Natural killer cell treated with Interleukin-12 subunit alpha and Interleukin-12 subunit beta and Interleukin-15 and Interleukin-18, amount 100 ng/mL, for 72 hours (primary cell): ENCODE measurements at places on chromosomes 1 and 21. TPM values are rescaled to one million over a fixed set of nuclear protein-coding genes. Genes with fewer than 3 reads are reported as not detected.

GRCh38 chr1:9100471-9101043, 28.3 kb downstream of the GPR157 start:
- no peak for DNase-seq

DNA sequence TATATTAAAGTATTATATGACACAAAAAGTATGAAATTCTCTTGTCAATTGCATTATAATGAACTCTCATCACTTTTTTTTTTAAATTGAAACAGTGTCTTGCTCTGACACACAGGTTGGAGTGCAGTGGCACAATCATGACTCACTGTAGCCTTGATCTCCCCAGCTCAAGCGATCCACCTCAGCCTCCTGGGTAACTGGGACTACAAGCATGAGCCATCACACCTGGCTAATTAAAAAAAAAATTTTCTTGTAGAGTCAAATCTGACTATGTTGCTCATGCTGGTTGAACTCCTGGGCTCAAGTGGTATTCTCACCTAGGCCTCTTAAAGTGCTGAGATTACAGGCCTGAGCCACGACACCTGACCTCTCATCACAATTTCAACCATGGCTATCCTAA, 259.3 kb downstream of the S1PR1 start:
- no peak for DNase-seq

Gene PCBP3
- total RNA-seq: 1.4 TPM

- no peak for DNase-seq
Observed at GRCh38 chr21:45161038-45161945, 86.9 kb downstream of the ADARB1 start.

DNA sequence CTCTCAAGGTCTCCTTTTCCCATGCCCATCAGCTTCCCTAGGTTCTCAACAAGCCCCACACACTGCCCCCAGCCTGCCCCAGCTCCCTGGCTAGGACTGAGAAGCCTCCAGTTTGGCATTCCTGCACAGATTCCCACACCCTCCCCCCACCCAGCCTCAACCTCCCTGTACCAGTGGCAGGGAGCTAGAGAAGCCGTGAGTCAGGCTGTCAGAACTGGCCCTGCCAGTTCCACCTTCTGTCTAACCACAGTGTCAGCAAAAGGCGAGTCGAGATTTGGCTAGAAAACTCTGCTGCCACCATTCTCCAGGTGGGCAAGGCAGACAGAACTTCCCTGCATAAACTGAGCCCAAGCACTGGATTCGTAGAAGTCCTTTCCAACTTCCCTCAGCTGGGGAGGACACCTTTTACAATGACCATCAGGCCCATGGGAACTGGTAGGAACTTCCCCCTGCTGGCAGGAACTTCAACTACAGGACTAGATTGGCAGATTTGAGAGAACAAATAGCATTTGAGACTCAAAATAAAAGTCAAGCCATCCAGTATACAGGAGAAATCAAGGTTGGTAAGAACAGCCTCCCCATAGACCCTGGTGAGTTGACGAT, 31.0 kb downstream of the TNNT2 start:
- DNase-seq: no peak

GRCh38 chr1:171780583-171781175, 781 bp upstream of the METTL13 start:
- DNase-seq: no peak

- no peak for DNase-seq
Observed at GRCh38 chr1:69523461-69523860, 44.3 kb upstream of the LRRC7 start.

DNA sequence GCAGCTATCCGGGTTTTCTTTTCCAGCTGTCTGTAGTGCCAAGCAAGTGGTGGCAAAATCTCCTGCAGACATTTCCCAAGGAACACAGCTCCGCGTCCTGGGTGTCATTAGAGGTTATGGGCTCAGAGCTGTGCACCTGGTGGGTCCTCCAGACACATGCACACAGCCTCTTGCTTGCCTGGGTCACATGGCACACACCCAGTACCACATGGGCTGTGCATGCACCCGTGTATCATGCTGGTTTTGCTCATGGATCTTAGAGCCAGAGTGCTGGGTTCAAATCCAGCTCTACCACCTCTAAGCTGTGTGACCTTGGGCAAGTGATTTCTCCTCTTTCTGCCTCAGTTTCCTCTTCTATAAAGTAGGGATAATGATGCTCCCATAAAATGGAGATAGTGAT, 61.7 kb downstream of the ALPL start:
- DNase-seq: no peak

Gene VWA5B1
- total RNA-seq: not detected

GRCh38 chr1:115890580-115890979, 49.7 kb upstream of the NHLH2 start:
- DNase-seq: no peak

- no peak for DNase-seq
Observed at GRCh38 chr1:172107316-172107975, 266.1 kb downstream of the DNM3 start.

Gene ECM1
- 1.2 TPM for total RNA-seq

DNA sequence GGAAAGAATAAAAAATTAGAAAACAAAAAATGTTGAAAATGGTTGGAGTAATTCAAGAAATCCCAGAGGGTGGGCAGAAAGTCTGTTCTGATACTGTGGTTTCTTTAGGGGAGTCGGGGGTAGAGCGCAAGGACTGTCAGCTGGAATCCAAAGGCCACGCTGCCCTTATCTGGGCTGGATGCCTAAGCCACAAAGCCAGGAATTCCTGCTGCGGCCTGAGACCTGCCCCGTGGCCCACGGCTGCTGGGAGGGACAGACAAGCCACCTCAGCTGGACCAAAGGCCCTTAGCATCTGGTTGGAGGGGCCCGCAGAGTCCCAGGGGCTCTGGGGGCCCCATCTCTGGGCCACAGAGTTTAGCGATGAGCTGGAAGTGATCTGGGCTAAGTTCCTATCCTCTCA, 60.2 kb downstream of the DMRTB1 start:
- no peak for DNase-seq

Gene CCDC28B
- total RNA-seq: 12.4 TPM

- DNase-seq: no peak
Observed at GRCh38 chr1:147541672-147542568, 619 bp downstream of the BCL9 start.

Gene FOXO6
- total RNA-seq: not detected

DNA sequence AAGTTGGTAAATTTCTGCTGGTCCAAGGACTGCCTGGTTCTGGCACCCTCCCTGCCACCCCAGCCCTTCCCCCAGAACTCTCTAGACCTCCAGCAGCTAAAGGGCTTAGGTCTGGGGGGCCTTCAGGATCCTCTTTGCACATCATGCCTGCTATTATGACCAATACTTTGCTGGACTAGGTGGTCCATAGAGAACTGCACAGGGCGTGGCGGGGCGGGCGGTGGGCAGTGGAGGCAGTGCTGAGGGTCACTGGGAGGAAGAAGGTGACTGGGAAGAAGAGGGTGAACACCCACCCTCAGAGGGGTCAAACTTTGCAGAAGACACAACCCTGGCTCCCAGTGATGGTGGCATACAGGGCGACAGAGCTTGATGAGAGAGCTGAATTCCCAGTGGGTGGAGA, 18.2 kb downstream of the CDK18 start:
- DNase-seq: no peak

DNA sequence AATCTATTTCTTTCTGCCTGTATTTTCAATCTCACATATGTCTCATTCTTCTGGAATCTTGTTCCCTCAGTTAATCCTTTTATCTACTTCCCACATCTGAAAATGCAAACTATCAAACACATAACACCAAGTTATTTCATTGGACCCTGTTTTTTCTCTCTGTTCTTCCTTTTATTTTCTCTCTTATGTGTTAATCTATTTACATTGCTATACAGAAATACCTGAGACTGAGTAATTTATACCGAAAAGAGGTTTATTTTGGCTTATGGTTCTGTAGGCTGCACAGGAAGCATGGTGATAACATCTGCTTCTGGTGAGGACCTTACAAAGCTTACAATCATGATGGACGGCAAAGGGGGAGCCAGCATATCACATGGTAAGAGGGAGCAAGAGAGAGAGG, 247.6 kb downstream of the TGFB2 start:
- DNase-seq: no peak

DNA sequence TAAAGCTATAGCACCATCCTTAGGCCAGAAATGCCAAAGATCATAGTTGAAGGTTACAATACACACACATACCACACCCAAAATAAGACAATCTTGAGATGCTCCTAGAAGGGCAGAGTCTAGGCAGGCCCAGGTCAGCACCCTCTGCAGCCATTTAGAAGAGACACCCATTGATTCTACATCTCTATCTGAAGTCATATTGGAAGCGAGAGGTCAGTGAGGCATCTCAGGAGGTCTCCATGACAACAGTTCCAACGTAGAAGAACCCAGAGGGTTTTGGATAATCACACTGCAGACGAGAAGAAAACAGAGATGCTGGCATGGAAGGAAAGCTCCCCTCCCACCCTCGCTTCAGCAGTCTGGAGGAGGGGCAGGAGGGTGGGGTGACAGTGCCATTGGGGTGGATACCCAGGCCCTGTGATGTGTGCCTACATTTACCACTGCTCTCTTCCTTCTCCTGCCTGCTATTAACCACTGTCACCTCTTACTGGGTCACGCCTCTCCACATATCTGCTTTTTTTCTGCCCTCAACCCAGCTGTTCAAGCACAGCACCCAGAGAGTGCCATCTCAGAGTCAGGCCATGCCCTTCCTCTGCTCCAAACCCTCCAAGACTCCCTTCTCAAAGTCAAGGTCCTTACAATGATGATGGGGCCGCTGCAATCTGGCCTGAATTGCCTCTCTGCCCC, 6.2 kb downstream of the TMCO4 start:
- no peak for DNase-seq

DNA sequence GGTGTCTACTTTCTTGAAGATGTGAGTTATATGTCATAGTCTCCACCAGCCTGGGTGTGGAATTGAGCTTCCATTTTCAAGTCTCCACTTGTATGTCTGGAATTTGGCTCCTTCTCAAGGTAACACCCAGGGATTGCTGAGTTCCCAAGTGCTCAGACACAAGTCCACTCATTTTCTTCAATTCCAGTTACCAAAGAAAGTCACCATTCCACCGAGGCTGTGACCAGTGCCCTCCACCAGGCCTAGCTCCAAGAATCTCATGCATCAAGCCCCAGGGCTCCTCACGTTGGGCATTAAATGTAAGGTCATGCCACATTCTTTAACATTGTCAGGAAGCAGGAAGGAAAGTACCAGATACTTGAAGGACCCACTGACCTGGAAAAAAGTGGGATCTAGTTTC, 2.4 kb upstream of the RAB4A start:
- DNase-seq: no peak

- DNase-seq: no peak
Observed at GRCh38 chr1:186845576-186846210, 16.9 kb downstream of the PLA2G4A start.

Gene GPX7
- 23.2 TPM for total RNA-seq

Gene ANKRD34A
- total RNA-seq: 9.1 TPM

Gene FMO3
- total RNA-seq: not detected
